ENCODE measurements at places on chromosomes 3 and 15. TPM values are rescaled to one million over a fixed set of nuclear protein-coding genes. Genes with fewer than 3 reads are reported as not detected.

The TMEM45A gene
- total RNA-seq: 7.1 TPM

The FBXW12 gene
- not detected for total RNA-seq

The INSYN1 gene
- 0.37 TPM for total RNA-seq

The XYLB gene
- total RNA-seq: 51.5 TPM

The FBXL22 gene
- 0.25 TPM for total RNA-seq

DNA sequence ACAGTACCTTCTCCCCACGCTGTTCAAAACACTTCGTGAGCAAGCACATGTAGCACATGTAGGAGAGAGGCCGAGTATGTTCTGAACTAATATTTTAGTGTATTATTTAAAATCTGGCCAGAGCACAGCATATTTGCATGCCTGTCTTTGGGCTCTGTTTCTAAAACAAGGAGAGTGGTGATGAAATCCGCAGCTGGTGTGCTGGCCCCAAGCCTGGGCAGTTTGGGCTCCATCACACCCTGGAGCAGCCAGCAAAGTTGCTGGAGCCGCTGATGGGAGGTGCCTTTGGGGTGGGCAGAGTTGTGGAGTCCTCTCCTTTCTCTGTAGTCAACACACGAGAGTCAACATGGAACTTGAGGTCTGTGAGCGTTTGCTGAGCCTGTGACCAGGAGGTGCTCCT lies 116.6 kb downstream of the SLCO3A1 start:
- no peaks in the 10 kb centered on the region for H3K27me3 ChIP-seq
- H3K36me3 ChIP-seq: no peaks in the 10 kb centered on the region
- H3K4me1 ChIP-seq: no peaks in the 10 kb centered on the region

- peaks cover 1% of the 10 kb centered on the region for H3K4me1 ChIP-seq
- DNase-seq: no peak
- no peak overlapping the region for H3K27ac ChIP-seq
- H3K4me3 ChIP-seq: no peak overlapping the region
- H3K27me3 ChIP-seq: no peaks in the 10 kb centered on the region
- H3K36me3 ChIP-seq: no peaks in the 10 kb centered on the region
Observed at GRCh38 chr3:61928039-61928438, 366.7 kb downstream of the PTPRG start.

DNA sequence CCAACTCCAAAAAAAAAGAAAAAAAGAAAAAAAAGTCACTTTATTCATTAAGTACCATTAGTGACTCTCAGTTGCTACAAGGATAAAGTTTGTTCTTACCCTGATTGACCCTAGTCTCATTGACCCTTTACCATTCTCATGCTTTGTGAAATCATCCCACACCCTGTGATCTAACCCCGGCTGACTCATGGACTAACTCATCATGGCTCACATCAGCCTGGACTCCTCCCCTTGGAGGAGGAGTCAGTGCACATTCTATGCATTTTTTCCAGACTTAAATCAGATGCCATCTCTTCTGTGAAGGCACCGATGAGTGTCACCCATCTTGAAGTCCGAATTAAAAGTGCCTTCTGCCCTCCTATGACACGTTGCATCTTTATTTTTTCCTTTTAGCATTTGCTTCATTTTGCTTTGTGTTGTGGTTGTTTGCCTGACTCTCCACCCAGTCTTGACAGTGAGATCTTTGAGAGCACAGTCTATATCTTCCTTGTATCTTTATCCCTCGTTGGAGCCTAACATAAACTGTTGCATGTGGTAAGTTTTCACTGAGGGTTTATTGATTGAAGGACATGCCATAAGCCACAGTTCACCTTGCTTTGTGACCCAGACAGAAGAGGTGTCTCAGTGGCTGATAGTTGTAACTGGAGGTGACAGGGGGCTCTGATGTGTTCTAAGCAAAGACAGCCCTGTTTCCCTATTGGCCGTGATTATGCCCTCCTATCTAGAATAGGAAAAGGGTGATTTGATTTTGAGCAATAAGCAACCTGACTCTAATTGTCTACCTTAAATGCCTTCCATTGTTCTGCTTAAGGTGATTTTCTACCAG lies 72.1 kb downstream of the IL1RAP start:
- H3K27me3 ChIP-seq: no peaks in the 10 kb centered on the region
- no peaks in the 10 kb centered on the region for H3K4me1 ChIP-seq
- no peak overlapping the region for H3K4me3 ChIP-seq
- DNase-seq: no peak
- no peaks in the 10 kb centered on the region for H3K36me3 ChIP-seq
- peak overlapping the region; percentile 60 for H3K27ac ChIP-seq

GRCh38 chr3:124260206-124260915 lies 268.4 kb upstream of the ROPN1 start:
- no peaks in the 10 kb centered on the region for H3K27me3 ChIP-seq
- no peak overlapping the region for H3K4me3 ChIP-seq
- no peak for DNase-seq
- no peak overlapping the region for H3K27ac ChIP-seq

DNA sequence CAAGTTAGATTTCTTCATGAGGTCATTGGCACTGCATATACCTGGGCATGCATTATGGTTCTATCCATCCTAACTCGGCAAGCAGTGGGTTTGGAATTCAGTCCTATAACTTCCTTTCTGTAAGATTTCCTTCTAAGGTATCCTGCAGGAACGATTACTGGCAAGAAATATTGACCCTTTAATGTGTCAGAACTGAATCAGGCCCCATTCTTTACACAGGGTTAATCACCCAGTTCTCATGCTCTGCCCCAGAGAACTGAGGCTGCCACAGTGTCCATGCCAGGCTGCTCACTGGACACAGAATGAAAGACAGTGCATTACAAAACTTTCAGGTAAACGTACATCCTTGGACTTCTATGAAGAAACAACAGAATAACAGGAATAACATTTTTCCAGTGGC lies 108.9 kb downstream of the RPL22L1 start:
- no peaks in the 10 kb centered on the region for H3K27me3 ChIP-seq
- no peak overlapping the region for H3K27ac ChIP-seq
- no peak for DNase-seq
- H3K4me1 ChIP-seq: peaks cover 35% of the 10 kb centered on the region

DNA sequence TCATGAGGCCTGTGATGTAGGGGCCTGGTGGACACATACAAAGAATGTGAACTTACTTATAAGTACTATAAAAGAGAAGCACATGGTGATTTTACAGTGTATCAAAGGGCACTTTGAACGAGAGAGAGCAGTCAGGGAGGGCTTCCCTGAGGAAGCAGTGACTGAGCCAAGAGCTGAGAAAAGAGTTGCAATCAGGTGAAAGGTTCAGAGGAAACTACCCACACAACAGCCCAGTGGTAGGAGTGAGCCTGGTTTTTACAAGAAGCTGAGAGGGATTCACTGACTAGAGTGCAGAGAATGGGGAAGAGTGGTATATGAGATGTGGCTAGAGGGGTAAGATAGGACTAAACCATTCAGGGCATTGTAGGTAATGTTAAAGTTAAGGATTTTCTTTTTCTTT lies 57.1 kb downstream of the CALML4 start:
- no peaks in the 10 kb centered on the region for H3K27me3 ChIP-seq
- H3K4me3 ChIP-seq: no peak overlapping the region
- H3K36me3 ChIP-seq: peaks cover 2% of the 10 kb centered on the region
- no peak for DNase-seq
- no peak overlapping the region for H3K27ac ChIP-seq
- H3K4me1 ChIP-seq: no peaks in the 10 kb centered on the region

- no peak overlapping the region for H3K27ac ChIP-seq
- H3K4me3 ChIP-seq: no peak overlapping the region
- H3K36me3 ChIP-seq: peaks cover 48% of the 10 kb centered on the region
- no peak for DNase-seq
- H3K27me3 ChIP-seq: no peaks in the 10 kb centered on the region
- no peaks in the 10 kb centered on the region for H3K4me1 ChIP-seq
Observed at GRCh38 chr3:120661945-120662344, 20.1 kb downstream of the HGD start.

- H3K4me1 ChIP-seq: no peaks in the 10 kb centered on the region
- H3K27me3 ChIP-seq: no peaks in the 10 kb centered on the region
- no peak overlapping the region for H3K27ac ChIP-seq
- no peaks in the 10 kb centered on the region for H3K36me3 ChIP-seq
- H3K4me3 ChIP-seq: no peak overlapping the region
- DNase-seq: no peak
Observed at GRCh38 chr15:31758126-31758525, 272.2 kb upstream of the CHRNA7 start.

DNA sequence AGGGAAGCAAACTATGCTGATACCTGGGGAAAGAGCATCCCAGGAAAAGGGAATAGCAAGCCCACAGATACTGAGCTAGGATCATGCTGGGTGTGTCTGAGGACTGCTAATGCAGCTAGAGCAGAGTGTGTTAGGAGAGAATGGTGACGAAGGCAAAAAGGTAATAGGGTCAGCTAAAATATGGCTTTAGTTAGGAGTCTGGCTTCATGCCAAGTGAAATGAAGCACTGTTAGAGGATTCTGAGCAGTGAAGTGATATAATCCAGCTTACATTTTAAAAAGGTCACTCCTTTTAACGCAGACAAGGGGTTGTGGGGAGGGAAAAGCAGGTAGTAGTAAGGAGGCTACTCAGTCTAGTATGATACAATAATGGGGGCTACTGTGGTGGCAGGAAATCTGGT lies 30.4 kb downstream of the SECISBP2L start:
- no peak for DNase-seq
- H3K36me3 ChIP-seq: peaks cover 10% of the 10 kb centered on the region
- H3K4me3 ChIP-seq: no peak overlapping the region
- H3K4me1 ChIP-seq: no peaks in the 10 kb centered on the region

DNA sequence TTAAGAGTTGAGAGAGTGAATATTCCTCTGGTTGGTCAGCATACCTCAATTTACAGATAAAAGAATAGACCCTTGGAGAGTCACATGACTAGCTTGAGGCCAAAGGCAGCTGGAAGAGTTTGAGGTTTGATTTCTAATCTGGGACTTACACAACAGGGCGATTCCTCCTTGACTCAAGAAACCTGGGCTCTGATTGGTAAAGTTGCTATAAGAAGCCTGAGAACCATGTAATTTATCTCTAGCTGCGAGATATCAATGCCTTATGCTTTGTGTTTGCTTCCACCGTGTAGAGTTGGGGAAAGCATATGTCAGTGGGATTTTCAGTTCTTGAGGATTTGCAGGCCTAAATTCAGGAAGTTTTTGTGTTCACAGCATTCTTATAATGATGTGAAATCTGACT lies 206.0 kb downstream of the KLHL25 start:
- peaks cover 7% of the 10 kb centered on the region for H3K36me3 ChIP-seq
- peaks cover 25% of the 10 kb centered on the region for H3K4me1 ChIP-seq
- no peak overlapping the region for H3K4me3 ChIP-seq
- H3K27ac ChIP-seq: peak overlapping the region; percentile 86
